ENCODE measurements at places on chromosomes 4 and X.

GRCh38 chr4:7124689-7125442, 57.0 kb upstream of the GRPEL1 start:
- DNase-seq = peak; percentile 95

GRCh38 chr4:23866450-23867075, 23.3 kb downstream of the PPARGC1A start:
- DNase-seq = no peak

DNA sequence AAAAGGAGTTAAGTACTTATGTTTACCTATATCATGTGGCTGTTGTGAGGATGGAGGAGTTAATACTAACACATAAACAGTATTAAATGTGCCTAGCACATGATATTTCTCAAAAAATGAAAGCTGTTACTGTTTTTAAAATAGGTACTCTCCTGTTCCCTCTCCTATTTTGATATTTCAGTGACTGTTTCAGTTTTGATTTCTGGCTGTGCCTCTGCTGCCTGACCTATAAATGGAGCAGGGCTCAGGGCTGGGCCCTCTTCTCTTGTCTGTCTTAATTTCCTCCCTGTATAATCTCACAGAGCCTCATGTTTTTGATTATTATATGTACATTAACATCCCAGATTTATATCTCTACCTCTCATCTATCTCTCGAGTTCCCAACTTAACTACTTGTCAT, 93.3 kb downstream of the UGT8 start:
- DNase-seq = no peak

GRCh38 chr4:64724689-64725088, 315.4 kb upstream of the TECRL start:
- no peak for DNase-seq

GRCh38 chr4:18012134-18012806, 9.3 kb downstream of the LCORL start:
- DNase-seq = no peak

DNA sequence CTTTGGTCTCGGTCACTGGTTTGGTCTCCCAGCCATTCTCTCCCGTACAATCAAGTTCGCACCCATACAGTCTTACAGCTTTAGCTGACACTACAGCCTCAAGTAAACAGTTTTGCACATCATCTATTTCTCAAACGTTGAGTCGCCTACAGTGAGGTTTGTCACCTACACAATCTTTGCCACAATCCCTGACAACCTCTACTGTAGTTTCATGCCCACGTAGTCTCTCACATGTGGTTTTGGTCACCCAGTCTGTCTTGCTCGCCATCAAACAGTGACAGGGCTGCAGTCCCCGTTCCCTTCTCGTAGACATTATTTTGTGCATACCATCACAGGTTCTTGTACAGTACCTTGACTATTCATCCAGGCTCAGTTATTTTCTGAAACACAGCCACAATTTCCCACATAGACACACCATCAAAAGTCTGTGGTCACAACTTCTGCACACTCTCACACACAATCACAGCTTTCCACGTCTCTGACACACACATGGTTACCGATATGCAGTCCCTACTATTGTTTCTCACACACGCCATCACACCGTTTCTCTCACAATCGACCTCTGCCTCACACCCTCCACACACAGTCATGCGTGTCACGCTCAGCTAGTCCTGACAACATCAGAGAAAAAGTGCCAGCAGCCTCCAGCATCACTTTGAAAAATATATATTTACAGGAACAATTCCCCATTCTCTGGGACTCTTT, 5.3 kb upstream of the CFP start:
- DNase-seq = no peak

DNA sequence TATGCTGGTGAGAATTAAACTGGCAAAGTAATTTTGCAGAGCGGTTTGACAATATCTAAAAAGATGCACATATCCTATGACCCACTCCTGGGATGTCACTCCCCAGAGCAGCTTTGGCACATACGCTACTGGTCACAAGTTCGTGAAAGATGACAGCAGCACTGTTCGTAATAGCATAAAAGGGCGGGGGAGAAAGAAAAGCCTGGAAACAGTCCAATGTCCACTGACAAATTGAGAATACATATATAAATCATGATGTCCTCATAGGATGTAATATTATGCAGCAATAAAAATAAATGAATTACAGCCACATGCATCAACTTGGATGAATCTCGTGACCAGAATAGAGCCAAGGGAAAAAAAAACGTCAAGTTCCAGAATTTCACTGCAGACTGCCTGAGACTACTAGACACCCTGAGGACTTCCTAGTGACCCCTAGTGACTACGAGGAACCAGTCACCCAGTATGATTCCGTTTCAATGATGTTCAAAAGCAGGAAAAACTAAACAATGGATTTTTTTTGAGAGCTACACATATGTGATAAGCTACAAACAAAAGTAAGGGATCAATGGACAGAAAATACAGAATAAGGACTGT, 1.8 kb downstream of the PCSK1N start:
- DNase-seq = no peak

- DNase-seq = no peak
Observed at GRCh38 chrX:13966071-13966792, 63.5 kb downstream of the GEMIN8 start.

DNA sequence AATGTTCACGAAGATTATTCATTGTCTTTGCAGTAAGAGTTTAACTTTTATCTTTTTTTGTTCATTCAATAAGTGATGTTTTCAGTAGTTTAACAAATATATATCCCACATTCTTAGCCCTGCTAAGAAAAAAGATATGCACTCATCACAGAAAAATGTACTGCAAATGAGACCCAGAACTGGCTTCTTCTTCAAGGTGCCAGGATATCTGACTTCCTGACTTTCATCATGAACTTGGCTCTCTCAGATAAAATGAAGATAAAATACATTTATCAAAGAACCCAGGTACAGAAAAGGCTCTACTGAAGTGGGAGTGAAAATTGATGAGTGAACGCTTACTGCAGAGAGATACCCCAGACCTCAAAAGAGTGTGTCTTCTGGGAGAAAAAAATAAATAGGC, 177.8 kb upstream of the DKK2 start:
- DNase-seq = no peak

DNA sequence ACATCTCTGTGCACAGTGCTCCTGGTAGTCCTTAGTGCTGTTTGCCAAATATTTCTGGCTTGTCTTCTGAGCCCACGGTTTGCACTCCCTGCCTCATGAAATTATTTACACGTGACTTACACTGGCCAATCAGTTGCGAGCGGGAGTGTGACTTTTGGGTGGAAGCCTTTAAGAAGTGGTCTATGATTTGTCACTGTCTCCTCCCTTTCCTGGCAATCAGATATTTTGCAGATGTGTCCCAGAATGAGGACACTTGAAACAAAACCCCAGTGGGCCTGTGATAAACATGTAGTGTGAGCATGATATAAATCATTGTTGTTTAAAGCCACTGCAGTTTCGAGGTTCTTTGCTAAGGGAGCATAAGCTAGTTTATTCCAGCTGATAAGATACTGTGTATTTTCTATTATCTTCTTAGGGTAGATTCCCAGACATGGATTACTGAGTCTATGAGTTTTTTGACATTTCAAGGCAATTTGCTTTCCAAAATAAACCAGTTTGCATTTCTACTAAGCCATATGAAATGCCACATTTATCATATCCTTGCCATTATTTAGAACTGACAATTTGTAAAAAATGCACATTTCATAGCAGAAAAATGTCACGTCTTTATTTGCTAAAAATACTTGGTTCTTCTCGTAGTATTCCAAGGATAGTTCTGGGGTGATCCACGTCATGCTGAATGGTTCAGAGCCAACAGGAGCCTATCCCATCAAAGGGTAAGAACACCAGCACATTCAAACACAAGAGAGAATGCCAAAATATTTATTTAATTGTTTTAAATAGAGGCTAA, 12.0 kb downstream of the BST1 start:
- no peak for DNase-seq

GRCh38 chr4:56874166-56874565, 33.5 kb upstream of the REST start:
- DNase-seq = no peak

- DNase-seq = peak; percentile 50
Observed at GRCh38 chr4:51836549-51836948, 6.4 kb upstream of the DCUN1D4 start.

DNA sequence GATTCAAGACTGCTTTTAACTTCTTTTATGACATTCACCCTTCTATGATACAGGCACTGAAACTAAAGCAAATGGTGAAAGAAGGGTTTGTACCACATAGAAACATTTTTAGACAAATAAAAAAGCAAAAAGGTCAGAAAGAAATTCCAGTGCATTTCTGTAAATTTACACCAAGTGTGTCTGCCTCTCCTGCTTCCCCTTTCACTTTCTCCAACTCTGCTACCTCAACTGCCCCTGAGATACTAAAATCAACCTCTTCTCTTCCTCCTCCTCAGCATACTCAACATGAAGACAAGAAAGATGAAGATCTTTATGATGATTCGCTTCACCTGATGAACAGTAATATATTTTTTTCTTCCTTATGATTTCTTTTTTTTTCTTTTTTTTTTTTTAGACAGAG, 187.9 kb downstream of the LRBA start:
- no peak for DNase-seq

DNA sequence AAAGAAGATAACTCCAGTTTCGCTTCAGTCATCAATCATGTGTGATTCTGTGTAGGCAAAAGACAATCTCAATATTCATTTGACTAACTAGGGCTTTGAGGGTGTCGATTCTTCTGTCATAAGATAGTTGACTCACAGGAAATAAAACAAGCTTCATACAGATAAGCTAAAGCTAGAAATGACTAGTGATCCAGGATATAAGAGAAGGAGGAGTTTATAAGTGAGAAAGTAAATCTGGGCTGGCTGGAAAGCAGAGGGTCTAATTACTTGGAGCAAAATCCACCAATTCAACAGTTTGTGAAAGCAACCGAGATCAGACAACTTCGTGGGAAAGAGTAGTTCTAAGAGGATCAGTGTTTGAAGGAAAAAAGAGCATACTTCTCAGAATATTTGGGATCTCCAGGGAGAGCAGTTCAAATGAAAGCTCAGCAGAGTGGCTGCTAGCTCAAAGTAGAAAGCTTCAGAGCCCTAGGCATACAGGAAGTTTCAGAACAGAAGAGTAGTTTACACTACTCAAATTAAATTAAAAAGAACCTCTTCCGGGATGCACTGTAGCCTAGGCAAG, 429.3 kb downstream of the INPP4B start:
- peak; percentile 13 for DNase-seq

- peak; percentile 81 for DNase-seq
Observed at GRCh38 chrX:53441531-53442321, 7.6 kb upstream of the HSD17B10 start.

GRCh38 chr4:1593881-1594345, 90.2 kb downstream of the FAM53A start:
- DNase-seq = no peak

- DNase-seq = no peak
Observed at GRCh38 chr4:112888622-112889021, 160.8 kb upstream of the ANK2 start.

- DNase-seq = no peak
Observed at GRCh38 chrX:153901753-153902140, 2.7 kb upstream of the AVPR2 start.

DNA sequence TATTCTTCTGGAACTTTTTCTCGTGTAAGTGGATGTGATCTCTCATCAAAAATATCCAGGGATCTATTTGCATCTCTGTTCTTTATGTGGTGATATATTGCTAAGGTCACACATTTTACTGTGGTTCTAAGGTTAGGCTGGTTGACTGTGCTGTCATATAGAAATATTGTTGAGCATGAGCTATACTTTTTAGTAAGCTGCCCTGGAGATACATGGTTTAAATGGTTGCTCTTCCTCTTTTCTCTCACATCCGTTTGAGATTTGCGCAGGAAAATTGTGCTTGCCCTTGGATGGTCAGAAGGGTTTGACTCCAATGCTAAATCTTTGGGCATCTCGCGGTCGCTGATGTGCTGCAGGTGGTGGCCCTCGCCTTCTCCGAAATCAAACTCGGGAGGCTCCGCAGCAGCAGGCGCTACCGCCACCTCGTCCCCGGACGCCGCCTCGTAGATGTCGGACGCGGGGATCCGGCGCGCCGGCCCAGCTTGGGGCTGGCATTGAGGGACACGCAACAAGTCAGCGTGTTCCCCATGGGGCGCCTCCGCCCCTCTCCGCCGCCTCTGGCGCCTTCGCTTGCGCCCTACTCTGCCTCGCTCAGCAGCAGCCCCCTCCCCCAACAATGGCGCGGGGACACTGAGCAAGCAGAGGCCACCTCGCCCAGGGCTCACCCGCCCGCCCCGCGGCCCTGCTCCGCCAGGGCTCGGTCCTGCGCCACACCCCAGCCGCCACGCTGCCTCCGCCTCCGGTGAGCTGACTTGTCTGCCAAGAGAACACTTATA, 154.5 kb downstream of the MSN start:
- no peak for DNase-seq

DNA sequence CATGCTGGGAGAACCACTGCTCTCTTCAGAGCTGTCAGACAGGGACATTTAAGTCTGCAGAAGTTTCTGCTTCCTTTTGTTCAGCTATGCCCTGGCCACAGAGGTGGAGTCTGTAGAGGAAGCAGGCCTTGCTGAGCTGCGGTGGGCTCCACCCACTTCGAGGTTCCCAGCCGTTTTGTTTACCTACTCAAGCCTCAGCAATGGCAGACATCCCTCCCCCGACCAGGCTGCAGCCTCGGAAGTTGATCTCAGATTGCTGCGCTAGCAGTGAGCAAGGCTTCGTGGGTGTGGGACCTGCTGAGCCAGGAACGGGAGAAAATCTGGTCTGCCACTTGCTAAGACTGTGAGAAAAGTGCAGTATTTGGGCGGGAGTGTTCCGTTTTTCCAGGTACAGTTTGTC, 118.9 kb downstream of the SLC10A6 start:
- peak; percentile 15 for DNase-seq

All from kidney tubule cell (primary cell).